Motor neuron (in vitro differentiated cells): ENCODE measurements at places on chromosomes 1 and 21. TPM values are rescaled to one million over a fixed set of nuclear protein-coding genes. Genes with fewer than 3 reads are reported as not detected.

The OR2L13 gene
- 0.09 and 0.26 TPM in 2 replicates for total RNA-seq

The BRDT gene
- total RNA-seq: not detected in 2 replicates

The GCSAML gene
- total RNA-seq: 0.10 and 0.14 TPM in 2 replicates

The TMEM54 gene
- total RNA-seq: 9.1 and 9.5 TPM in 2 replicates

The SYT14 gene
- 13.2 and 14.7 TPM in 2 replicates for total RNA-seq

The COA7 gene
- 18.3 and 19.2 TPM in 2 replicates for total RNA-seq

The B3GALT2 gene
- total RNA-seq: 21.9 and 22.9 TPM in 2 replicates

The OVAAL gene
- 0.24 and 0.49 TPM in 2 replicates for total RNA-seq

The CAMK1G gene
- total RNA-seq: not detected in 2 replicates

The UTS2 gene
- total RNA-seq: not detected in 2 replicates

The CERS2 gene
- total RNA-seq: 56.4 and 57.8 TPM in 2 replicates

The C4BPB gene
- total RNA-seq: 0.81 and 0.97 TPM in 2 replicates

The GNAT2 gene
- 0.41 TPM in 1 of 2 replicates, not detected in the other for total RNA-seq

The CLDN8 gene
- 0.19 TPM in 1 of 2 replicates, not detected in the other for total RNA-seq

The BNIPL gene
- 1.2 and 1.3 TPM in 2 replicates for total RNA-seq

The SPAG17 gene
- 1.4 and 1.5 TPM in 2 replicates for total RNA-seq

The MYBPH gene
- not detected in 2 replicates for total RNA-seq

The FMN2 gene
- 0.27 and 1.8 TPM in 2 replicates for total RNA-seq

The CGN gene
- 3.3 and 3.9 TPM in 2 replicates for total RNA-seq

The SYPL2 gene
- 0.82 and 0.88 TPM in 2 replicates for total RNA-seq

The ESPN gene
- 0.87 and 1.5 TPM in 2 replicates for total RNA-seq

The HMGCS2 gene
- total RNA-seq: 0.15 and 0.38 TPM in 2 replicates

The SPRR4 gene
- total RNA-seq: 0.29 TPM in 1 of 2 replicates, not detected in the other
